ENCODE measurements at places on chromosomes 16 and 17.
A peak's percentile ranks its signal among the peaks of the same experiment; 100 is the strongest.

GRCh38 chr17:77827039-77827438 lies 131.5 kb upstream of the TNRC6C start:
- no peak for DNase-seq

DNA sequence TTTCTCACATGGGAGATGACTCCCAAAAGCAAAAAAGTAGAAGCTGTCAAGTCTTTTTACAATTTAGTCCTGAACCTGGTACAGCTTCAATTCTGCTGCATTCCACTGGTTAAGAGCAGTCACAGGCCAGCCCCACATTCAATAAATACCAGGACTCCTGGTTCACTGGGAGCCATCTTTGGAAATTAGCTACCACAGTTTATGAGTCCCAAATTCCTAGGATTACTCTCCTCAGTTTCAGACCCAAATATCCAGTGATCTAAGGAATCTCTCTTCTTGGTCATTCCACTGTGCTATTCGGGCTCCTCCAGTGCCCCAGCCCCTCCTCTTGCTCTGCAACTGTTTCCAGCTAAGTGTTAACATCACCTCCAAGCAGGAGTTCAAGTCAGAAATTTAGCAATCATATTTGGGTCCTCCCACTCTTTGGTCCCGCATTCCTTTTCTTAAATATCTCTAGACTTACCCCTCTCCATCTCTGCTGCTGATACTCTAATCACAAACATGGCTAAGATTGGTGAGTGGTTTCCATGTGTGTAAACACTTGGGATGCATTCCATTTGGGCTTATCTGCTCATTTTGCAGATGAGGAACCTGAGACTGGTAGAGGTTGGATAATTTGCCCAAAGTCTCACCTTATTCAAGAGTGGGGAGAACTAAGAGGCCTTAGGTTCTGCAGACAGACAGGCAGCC lies 9.6 kb upstream of the WIPF2 start:
- no peak for DNase-seq

- DNase-seq: no peak
Observed at GRCh38 chr17:7626307-7626706, 1.3 kb downstream of the SAT2 start.

DNA sequence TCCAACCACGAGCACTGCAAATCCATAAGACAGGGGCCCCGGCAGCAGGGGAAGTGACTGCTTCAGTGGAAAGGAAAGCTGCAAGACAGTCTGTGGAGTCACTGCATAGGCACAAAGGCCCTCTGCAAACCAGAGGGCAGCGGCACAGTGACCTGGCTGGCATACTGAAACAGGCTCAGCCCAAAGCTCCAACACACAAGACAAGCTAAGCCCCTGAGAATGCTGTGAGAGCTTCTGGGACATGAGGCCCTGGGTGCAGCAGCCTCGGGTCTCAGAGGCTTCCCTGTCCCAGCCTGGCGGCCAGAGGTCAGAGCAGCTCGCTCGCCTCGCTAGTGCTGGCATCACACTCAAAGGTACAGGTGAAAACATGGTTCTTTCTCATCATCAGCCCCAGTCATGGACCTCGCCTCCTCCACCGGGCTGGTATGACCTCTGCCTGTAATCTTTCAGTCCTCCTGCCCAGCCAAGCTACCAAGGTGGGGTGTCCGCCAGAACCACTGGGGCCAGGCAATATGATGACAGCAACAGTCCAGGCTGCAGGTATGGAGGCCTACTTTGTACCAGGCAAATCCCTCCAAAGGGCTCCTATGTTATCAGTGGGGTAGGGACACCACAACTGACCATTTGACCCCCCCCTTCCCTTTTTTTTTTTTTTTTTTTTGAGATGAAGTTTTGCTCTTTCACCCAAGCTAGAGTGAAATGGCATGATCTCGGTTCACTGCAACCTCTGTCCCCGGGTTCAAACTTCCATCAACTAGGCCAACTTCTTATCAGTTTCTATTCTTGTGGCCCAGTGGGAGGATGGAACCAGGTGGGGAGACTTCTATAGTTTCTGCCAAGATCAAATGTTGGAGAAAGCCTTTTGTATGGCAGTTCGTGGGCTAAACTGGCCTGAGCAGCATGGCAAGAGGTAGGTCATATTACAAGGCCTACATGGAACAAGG lies 19.2 kb downstream of the ST3GAL2 start:
- no peak for DNase-seq

- peak; percentile 96 for DNase-seq
Observed at GRCh38 chr16:6947291-6947690, 385.4 kb upstream of the RBFOX1 start.

- no peak for DNase-seq
Observed at GRCh38 chr17:79565606-79566250, 45.1 kb downstream of the RBFOX3 start.

DNA sequence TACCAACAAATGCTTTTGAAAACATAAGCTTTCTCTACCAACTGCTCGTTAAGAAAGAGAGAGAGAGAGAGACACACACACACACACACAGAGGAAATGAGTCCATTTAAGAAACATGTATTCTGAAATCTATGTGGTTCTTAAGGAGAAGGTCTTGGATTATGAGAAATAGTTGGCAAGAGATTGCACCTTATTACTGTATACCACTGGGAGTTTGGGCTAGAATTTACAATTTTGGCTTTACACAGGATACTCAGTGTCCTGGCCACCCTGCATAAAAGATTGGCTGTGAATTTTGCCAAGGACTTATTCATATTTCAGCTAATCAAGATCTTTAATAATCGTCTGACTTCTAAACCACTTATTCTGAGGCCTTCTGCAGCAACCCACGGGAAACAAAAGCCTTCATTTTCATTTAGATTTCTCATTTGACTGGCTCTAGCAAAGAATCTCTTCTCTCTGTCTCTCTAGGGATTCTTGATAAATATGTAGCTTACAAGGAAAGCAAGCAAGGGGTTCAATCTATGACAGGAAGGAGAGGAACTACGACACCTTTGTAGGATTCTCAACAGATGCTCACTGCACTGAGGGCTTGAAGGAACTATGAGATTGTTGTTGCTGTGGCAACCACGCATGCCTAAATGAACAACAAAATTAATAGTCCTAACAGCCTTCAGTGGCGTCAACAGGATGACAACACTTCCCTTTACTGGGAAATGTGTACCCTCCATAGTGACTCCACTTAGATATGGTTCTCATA lies 75.3 kb upstream of the GNAO1 start:
- DNase-seq: no peak

GRCh38 chr17:3002538-3003295 lies 60.7 kb downstream of the OR1D5 start:
- DNase-seq: no peak

DNA sequence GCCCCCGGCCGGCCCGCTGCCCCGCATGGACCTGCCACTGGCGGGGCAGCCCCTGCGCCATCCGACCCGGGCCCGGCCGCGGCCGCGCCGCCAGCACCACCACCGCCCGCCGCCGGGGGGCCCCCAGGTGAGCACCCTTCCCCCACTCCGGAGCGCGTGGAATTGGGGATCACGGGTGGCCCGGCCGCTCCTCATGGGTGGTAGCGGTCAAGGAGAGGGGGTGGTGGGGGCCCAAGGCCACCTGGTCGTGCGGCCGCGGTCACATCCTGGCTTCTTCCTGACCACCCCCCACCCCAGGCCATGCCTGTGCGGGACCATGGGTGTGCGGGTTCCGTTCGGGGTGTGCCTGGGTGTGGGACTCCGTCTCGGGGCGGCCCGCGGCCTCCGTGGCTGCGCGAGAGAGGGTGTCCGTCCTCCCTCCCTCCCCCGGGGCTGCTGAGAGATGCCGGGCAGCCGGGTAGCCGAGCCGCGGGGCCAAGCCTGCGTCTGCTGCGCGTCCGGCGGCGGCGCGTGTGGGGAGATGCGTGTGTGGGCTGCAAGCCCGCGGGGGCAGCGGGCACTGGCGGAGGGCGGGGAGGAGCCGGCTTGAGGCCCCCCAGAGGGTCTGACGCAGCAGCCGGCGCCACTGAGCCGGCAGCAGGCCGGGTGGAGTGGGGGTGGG lies 6.8 kb downstream of the ACD start:
- DNase-seq: no peak

DNA sequence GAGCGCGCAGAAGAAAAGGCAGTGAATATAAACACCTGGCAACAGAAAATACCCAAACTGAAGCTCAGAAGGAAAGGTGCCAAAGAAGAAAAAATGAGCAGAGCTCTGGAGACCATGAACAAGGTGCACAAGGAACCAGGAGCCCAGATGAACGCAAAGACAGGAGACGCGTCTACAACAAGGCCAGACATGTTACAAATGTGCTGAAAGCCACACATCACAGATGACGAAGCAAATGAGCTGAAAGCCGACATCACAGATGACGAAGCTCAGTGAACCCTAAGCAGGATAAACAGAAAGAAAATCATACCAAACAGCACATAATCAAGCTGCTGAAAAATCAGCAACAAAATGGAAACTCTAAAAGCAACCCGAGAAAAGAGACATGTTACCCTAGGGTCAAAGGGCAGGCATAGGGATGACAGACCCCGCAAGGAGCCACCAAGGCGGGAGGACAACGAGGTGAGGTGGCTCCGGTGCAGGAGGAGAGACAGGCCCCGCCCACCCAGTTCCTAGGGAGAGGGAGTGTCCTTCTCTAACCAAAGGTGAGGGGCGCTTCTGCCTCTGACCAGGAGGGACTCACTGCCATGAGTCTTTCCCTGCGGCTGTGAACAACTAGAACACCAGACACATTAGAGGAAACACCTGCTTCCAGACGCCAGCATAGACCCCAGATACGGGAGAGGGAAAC lies 39.1 kb downstream of the CCDC57 start:
- DNase-seq: no peak

GRCh38 chr16:16045879-16046278 lies 96.5 kb downstream of the ABCC1 start:
- no peak for DNase-seq

DNA sequence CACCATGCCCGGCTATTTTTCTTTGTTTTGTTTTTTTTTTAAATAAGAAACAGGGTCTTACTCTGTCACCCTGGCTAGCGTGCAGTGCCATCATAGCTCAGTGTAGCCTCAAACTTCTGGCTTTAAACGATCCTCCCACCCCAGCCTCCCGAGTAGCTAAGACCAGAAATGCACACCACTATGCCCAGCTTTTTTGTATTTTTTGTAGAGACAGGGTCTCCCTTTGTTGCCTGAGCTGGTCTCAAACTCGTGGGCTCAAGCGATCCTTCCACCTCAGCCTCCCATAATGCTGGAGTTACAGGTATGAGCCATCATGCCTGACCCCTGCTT lies 59.7 kb downstream of the WWP2 start:
- no peak for DNase-seq

DNA sequence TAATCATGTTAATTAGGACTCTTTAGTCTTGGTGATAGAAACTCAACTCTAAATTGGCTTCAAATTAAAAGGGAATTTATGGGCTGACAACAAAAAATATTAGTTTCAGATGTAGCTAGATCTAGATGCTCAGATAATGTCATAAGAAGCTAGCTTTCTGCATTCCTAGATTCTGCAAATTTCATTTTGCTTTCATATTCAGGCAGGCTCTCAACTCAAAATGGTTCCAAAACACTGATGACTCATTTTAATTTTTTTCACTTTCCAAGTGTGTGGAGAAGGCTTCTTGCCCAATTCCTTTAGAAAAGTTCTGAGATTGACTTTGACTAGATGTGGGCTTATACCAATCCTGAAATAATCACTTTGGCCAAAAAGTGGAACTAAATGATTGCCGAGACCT lies 236.7 kb upstream of the GOT2 start:
- no peak for DNase-seq

- DNase-seq: no peak
Observed at GRCh38 chr17:35727635-35728034, 3.8 kb upstream of the RASL10B start.

DNA sequence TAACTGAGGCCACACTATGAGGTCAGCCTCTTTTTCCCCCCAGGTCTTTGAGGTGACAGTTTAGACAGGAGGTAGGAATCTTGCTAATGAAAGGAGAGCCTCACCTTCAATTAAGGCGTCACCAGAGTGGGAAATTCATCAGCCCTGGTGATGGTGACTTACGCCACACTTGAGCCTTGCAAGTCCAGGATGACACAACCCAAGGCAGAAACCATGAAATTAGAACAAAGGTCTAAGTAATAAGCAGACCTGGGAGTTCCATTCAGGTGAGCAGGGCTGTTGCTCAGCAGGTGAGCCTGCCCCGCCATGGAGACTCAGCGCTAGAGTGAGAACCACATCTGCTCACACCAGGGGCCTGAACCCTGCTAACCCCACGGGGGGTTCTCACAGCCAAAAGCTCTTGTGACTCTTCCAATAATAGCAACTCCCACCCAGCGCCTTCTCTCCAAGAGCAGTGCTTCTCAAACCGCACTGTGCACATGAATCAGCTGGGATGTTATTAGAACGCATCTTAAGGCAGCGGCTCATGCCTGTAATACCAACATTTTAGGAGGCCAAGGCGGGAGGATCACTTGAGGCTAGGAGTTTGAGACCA lies 28.7 kb upstream of the KIFC3 start:
- DNase-seq: no peak

DNA sequence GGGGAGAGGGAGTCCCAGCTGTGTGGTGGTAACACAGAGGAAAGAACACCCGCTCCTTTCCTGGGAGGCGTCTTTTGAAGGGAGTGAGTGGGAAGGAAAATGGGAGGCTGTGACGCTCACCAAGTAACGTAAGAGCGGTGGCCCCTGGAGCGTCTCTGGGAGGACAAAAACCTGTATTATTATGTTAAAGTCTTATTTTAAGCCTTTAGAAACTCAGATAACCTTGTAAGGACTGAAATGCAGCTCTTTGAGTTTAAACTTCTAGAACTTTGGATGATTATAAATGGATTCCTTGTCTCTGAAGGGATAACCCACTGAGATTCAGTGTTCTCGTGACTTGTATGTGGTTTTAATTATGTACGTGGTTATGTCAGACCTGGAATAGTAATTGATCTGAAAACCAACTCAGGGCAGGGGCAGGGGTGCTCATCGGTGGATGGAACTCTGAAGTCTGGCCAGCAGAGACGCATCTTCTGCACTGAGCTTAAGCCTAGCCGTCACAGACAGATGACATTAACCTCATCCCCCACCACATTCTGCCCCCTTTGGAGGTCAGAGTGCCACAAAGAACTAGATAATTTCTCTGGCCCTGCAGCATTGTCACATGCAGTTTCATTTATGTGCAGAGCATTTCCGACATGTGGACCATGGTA lies 41.8 kb upstream of the SLC12A3 start:
- DNase-seq: no peak

- no peak for DNase-seq
Observed at GRCh38 chr17:71926746-71927398, 193.9 kb upstream of the SOX9 start.

DNA sequence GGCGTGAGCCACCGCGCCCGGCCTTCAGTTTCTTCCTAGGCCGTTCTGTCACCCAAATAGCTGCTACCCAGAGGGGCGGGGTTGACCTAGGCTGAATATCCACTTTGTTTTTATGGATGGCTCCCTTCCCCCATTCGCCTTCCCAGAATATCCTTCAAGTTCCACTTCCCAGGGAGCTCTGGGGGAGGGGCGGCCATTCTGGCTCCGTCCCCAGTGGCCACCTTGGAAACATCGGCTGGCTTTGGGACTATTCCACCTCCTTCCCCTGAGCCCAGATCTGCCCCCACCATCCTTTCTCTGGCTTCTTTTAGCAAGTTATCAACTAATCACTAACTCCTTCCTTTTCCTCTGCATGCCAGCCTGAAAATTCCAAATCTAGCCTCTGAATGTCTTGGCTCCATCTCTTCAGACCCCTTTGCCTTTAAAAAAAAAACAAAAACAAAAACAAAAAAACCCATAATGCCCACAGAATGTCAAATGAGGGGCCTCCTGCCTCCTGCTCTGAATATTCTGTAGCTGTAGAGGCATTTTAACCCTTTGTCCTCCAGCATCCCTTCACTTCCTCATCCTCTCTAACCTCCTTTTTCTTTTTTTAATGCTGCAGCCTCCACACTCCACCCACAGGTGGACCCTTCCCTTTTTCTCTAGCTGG lies 6.4 kb downstream of the ATP1B2 start:
- peak; percentile 54 for DNase-seq

GRCh38 chr16:2968368-2968737 lies 795 bp upstream of the PAQR4 start:
- no peak for DNase-seq

Data from C1 segment of cervical spinal cord (tissue), 14 donors.